NCI-H446 (cell line): ENCODE measurements at places on chromosomes 2 and 18.

DNA sequence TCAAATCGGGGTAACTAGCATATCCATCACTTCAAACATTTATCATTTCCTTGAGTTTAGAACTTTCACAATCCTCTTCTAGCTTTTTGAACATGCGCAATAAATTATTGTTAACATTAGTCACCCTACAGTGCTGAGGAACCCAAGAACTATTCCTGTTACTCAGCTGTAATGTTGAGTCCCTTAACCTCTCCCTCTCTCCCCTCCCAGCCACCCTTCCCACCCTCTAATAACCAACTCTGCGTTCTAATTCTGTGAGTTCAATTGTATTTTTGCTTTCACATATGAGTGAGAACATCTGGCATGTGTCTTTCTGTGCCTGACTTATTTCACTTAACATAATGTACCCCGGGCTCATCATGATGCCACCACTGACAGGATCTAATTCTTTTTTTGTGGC lies 78.6 kb upstream of the RANBP2 start:
- DNase-seq = no peak

- no peak for DNase-seq
Observed at GRCh38 chr18:48835119-48835518, 115.6 kb downstream of the SMAD7 start.

- no peak for DNase-seq
Observed at GRCh38 chr2:86628091-86628522, 4.4 kb upstream of the RNF103 start.

- no peak for DNase-seq
Observed at GRCh38 chr2:74267068-74267467, 68.7 kb downstream of the MTHFD2 start.

DNA sequence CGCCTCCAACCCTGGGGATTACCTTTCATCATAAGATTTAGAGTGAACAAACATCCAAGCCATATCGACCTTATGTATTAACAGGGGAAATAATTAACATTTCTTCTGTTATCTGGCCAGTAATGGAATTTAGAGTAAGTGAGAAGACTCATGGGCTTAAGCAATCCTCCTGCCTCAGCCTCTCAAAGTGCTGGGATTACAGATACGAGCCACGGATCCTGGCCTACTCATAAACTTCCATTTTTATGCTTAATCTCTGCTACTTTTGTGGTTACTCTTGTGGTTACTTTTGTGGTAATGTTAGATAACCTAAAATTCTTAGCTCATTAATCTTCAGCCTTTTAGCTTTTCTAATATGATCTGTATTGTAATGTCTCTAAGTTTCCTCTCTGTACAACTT lies 159.3 kb upstream of the SLC8A1 start:
- no peak for DNase-seq

GRCh38 chr18:55390898-55391297 lies 197.1 kb downstream of the TCF4 start:
- no peak for DNase-seq

GRCh38 chr2:43420389-43420801 lies 175.4 kb downstream of the THADA start:
- DNase-seq = no peak

DNA sequence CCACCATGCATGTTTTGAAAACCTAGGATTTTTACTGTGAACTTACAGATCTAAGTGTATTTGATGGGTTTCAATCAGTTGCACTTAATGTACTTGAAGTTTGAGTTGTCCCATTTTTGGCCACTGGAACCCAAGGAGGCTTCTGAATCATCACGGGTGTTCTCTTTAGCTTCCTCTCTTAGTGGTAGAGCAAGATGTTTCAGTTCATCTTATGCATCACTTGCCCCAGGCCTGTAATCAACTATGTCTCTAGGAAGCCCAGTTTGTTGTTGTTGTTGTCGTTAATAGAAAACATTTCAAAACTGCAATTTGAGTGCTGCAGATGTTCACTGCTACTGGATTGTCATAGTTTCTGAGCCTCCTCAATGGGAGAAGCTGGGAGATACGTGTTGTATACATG lies 97.0 kb downstream of the FHOD3 start:
- DNase-seq = no peak

DNA sequence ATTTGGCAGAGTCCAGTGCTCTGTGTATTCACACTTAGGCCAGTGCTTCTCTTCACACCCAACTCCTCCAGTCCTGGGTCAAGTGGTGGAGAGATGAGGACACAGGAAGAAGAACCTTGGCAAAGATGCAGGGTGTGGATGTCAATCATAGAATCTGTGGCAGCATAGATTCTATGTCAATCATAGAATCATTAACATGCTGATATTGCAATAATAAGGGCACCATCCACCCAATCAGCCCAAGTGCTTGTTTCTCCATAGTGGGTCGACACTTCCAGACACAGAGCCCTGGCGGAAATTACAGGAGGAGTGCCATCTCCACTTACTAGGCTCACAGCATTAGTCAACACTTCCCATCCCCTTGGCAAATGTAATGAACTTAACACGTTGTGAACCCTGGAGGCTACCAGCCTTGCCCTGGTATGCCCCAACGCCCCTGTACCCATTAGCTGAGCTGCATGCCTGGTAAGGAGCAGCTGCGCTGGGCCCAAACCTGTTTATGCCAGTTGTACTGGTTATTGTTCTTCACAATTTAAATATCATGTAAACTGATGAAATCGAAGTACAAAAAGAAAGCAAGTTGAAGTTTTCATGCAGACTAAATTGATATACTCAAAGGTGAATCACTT lies 161.5 kb upstream of the SMAD2 start:
- DNase-seq = no peak

- DNase-seq = no peak
Observed at GRCh38 chr2:224264259-224264658, 137.6 kb downstream of the FAM124B start.

DNA sequence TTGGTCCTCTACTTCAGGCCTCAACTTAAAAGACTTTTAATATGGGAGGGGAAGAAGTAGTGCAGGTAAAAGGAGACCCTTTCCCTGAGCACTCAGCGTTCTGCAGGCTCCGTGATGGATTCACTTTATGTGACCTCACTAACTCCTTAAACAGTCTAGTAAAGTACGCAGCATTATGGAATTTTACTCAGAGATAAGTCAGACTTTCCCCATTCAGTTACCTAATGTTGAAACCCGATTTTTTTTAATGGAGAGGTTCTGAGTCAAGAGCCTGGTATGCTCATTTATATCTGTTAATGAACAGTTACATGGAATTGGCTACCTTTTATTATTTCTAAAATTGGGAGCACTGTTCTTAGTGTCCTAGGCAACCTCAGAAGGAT lies 34.1 kb downstream of the RASGRP3 start:
- DNase-seq = no peak

- DNase-seq = no peak
Observed at GRCh38 chr18:12098374-12098773, 4.7 kb downstream of the ANKRD62 start.

DNA sequence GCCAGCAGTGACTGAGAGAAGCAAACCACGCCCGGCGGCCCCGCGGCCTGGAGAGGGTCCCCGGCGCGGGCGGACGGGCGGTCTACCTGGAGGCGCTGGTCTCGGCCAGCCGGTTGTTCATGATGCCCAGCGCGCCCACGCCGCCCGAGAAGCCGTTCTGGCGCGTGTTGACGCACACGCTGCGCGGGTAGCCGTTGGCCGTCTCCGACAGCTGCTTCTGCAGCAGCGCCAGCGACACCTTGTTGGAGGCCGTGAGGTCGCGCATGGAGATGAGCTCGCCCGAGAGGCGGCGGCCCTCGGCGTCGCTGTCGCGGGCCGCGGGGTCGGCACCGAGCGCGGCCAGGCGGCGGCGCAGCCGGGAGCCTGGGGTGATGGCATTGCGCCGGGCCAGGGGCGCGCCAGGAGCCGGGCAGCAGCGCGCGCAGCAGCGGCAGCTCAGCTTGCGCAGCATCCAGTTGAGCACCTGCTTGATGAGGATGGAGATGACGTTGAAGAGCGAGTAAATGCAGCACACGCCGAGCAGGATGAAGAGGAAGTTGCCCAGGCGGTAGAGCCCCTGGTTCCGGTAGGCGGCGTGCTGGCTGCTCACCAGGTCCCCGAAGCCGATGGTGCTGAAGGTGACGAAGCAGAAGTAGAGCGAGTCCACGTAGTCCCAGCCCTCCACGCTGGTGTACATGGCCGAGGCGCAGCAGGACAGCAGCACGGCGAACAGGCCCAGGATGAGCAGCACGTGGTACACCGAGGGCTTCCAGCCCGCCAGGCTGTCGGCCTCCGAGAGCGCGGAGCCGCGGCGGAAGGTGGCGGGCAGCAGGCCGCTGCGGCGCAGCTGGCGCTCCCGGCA lies 118.1 kb downstream of the MSH2 start:
- no peak for DNase-seq

DNA sequence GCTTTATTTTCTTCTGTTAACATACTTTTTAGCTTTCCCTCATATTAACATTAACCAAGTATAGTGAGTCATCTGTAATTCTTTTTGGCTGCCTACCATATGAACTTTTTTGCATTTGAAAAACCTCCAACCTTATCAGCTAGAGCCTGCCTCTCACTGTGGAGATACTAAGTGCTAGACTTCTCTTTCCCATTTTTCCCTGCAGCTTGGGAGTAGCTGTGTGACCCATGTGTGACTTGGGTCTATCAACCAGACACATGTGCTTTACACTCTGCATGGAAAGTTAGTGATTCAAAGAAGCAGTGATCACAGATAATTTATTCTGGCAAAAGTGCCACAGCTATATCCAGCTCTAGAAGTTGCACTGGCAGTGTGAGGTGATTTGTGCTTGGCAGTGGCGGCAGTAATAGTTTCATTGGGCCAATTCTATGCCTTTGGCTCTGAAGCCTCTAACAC lies 36.3 kb downstream of the PREPL start:
- no peak for DNase-seq

GRCh38 chr2:182097571-182098164 lies 112.0 kb downstream of the PPP1R1C start:
- no peak for DNase-seq

GRCh38 chr2:19235308-19235707 lies 123.1 kb downstream of the OSR1 start:
- DNase-seq = no peak

GRCh38 chr2:151981886-151982285 lies 117.0 kb downstream of the CACNB4 start:
- no peak for DNase-seq

- DNase-seq = no peak
Observed at GRCh38 chr18:10437837-10438236, 16.6 kb upstream of the APCDD1 start.

DNA sequence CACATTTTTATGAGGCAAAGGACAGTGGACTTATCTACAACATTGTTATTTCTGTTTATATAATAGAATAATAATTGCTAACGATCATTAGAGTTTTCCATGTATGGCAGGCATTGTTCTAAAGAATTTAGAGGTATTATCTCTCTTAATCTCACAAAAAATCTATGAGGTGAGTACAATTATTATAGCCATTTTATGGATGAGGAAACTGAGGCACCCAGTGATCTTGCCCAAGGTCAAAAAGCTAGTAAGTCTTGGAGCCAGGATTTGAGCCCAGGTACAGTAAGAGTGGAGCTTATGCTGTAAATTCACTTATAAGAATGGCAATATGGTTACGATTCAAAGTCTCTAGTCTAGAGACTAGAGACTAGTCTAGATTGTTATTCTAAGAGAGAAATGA lies 331.7 kb downstream of the PLCL1 start:
- no peak for DNase-seq

GRCh38 chr2:201414099-201415023 lies 36.9 kb downstream of the TRAK2 start:
- DNase-seq = no peak

DNA sequence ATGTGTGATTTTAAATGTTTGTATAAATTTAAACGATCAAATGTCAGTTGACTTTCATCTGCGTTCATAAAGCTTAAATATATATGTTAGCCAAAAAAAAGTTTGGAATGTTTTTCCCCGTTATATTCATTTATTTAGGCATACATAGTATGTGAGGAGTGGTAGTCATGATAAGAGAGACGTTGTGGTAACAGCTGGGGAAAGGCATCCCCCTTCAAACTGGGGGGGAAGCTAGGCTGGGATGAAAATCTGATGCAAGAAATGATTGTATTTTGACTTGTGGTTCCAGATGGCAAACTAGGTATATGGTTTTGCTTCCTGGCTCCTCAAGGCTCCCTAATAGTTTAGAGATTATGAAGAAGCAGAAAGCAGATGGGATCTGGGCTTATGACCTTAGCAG lies 30.1 kb downstream of the ITGA6 start:
- no peak for DNase-seq

- DNase-seq = no peak
Observed at GRCh38 chr2:144411473-144411872, 108.4 kb downstream of the ZEB2 start.

- peak; percentile 25 for DNase-seq
Observed at GRCh38 chr2:72770879-72771461, 54.9 kb downstream of the EXOC6B start.

- no peak for DNase-seq
Observed at GRCh38 chr2:8315531-8316165, 366.2 kb upstream of the ID2 start.

DNA sequence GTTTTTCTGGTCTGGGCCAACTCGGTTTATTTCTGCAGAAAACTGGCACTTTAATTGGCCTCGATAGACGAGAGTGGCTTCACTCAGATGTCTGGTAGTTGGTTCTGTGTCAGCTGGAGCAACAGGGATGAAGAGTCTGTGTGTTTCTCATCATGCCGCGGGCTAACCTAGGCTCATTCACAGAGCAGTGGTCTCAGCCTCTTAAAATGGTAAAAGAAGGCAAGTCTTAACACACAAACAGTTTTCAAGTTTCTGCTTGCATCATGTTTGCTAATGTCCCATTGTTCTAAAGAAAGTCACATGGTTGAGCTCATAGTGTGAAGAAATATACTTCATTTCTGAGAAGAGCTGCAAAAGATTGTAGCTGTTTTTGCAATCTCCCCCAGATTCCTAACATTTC lies 37.5 kb upstream of the ANXA4 start:
- DNase-seq = no peak

- DNase-seq = no peak
Observed at GRCh38 chr2:69177063-69177771, 164.2 kb downstream of the ANTXR1 start.

DNA sequence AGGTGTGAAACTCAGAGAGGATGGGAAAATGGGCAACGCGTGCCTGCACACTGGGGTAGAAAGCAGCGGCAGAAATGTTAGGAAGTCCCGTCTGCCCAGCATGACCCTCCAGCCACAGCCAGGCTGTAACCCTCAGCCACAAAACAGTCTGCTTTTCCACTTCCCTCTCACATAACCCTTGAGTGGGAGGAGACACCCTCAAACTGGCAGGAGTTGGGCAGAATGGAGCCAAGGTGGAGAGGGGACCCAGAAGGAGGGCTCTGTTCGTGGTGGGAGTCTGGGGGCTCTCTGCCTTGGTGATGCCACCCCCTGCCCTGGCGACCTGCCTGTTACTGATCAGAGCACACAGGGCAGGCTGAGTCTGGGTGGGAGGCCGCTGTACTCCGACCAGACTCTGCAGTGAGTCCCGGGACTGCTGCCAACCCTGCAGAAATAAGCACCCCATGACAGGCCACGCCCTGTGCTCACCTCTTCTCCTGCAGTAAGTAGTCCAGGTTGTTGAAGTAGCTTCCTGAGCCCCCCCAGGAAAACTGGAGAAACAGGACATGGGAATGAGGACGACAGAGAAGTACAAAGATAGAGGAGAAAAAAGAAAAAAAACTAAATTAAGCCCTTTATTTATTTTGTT lies 16.0 kb downstream of the FAM178B start:
- DNase-seq = no peak

- DNase-seq = no peak
Observed at GRCh38 chr2:17736989-17737388, 16.6 kb downstream of the SMC6 start.
